Caco-2 (cell line): ENCODE measurements at places on chromosomes 7 and 10.
A peak's percentile ranks its signal among the peaks of the same experiment; 100 is the strongest.

GRCh38 chr10:21297603-21298383 is 227.7 kb downstream of the SKIDA1 start:
- DNase-seq, result no peak

DNA sequence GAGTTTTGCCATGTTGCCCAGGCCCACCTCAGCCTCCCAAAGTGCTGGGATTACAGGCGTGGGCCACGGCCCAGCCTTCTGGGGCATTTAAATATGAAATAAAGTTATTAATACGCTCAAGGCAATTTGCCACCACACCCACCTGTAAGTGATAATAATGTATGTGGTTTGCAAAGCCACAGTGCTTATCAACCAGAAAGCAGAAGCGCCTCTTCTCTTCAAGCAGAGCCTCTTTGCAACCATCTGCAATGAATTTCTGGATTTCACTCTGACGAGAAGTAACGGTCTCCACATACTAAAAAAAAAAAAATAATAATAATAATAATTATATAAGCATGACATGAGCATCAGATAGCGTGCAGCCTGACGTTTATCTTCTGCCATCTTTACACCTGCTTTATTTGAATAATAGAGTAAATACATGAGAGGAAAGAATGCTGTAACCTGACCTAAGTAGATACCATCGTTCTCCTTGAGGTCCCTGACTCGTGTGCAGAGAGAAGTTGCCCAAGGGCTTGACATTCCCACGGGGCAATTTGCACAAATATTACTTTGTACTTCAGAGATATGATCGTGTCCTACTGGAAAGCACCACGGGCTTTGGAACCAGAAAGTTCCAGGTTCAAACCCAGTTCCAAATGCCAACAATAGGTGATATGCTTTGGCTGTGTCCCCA is 34.0 kb downstream of the BRI3 start:
- DNase-seq, result peak; percentile 55

- DNase-seq, result no peak
Measured at GRCh38 chr10:116324951-116325635, 845 bp downstream of the CCDC172 start.

DNA sequence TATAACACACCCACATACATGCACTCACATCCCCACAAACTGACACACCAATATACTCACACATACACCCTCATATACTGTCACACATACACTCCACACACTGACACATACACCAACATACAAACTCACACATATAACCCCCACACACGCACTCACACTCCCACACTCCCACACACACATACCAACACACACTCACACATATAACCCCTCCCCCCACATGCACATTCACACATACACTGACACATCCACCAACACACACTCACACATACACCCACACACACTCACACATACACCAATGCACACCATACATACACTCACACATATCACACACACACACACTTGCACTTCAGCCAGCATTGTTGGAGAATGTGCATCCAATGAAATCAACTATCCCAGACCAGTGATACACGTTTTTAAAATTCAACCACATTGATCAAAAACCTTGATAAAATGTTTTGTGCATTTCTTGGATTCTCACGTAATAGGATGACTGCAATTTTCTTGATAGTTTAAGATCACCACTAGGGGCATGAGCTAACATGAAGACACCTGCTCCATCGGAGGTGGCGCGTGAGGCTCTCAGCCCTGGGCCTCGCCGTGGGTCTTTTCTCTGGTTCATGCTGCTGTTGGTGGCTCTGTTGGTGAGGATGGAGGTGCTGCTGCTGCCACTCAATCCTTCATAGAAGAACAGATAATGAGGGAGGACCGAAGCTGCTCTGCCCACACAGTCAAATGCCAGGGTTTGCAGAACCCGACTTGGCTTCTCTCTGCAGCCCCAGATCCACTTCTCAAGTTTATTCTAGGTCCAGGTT is 32.1 kb upstream of the CHST15 start:
- no peak for DNase-seq

DNA sequence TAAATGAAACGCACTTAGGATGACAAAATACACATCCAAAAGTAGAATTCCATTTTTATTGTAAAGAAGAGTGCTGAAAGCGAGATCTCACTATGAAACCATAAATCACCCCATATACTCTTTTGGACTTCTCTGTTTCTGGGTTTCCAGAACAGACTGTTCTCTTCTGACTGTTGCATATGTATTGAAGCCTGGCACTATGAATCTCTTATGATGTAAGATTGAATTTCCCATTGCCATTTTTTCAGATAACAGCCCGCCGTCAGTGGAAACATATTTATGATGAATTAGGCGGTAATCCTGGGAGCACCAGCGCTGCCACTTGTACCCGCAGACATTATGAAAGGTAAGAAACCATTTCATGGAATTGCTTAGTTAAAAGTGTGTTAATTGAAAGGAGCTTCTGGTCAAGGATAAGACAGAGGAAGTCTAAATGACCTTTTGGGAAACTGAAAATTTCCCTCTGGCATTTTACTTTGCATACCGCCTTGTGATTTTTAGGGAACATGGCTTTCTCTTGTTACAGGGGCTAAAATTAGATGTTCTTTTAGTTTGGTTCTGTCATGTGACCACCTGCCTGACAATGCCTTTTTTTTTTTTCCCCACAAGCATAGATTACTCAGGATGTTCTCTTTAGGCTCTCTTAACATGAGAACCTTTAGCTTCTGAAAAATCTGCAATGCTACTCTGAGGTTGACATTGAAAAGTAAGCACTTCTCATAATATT is 168.1 kb downstream of the ARID5B start:
- DNase-seq, result no peak

DNA sequence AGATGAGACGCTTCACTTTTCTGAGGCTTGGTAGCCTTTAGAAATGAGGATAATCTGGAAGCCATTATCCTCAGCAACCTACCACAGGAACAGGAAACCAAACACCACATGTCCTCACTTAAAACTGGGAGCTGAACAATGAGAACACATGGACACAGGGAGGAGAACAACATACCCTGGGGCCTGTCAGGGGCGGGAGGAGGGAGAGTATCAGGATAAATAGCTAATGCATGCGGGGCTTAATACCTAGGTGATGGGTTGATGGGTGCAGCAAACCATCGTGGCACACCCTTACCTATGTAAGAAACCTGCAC is 48.9 kb downstream of the LRGUK start:
- no peak for DNase-seq

DNA sequence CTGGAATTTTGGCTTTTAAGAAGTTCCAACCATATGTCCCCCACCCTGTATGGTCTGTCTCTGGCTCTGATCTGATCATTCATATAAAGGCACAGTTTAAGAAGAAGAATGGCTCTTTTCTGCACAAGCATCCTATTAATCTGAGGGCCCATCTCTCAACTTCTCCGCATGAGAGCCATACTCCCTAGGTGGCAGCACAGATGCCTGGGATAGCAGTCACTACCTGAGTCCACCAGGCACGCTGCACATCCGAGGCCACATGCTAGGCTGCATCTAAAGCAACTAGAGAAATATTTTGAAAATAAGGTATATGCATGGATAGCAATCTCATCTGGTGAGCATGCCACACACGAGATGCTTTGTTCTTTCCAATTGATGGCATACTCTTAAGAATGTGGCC is 565.5 kb downstream of the PARD3 start:
- DNase-seq, result peak; percentile 62

GRCh38 chr10:126247446-126247975 is 140.8 kb downstream of the ADAM12 start:
- no peak for DNase-seq

DNA sequence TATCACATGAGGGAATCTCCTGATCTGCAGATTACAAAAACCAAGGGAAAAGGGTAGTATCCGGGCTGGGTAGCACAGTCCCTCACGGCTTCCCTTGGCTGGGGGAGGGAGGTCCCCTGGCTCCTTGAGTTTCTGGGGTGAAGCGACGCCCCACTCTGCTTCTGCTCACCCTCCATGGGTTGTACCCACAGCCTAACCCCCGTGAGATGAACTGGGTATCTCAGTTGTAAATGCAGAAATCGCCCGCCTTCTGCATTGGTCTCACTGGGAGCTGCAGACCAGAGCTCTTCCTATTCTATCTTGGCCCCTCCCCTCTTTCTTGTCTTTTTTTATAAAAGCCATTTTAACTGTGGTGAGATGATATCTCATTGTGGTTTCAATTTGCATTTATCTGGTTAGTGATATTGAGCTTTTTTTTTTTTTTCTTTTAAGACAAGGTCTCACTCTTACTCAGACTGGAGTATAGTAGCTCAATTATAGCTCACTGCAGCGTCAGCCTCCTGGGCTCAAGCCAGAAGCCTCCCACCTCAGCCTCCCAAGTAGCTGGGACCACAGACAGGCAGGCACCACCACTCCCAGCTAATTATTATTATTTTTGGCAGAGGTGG is 87.8 kb downstream of the ABCC2 start:
- DNase-seq, result no peak

- DNase-seq, result no peak
Measured at GRCh38 chr7:42440951-42441350, 203.9 kb upstream of the GLI3 start.
